ENCODE measurements at places on chromosomes 5 and 9. TPM values are rescaled to one million over a fixed set of nuclear protein-coding genes. Genes with fewer than 3 reads are reported as not detected.

DNA sequence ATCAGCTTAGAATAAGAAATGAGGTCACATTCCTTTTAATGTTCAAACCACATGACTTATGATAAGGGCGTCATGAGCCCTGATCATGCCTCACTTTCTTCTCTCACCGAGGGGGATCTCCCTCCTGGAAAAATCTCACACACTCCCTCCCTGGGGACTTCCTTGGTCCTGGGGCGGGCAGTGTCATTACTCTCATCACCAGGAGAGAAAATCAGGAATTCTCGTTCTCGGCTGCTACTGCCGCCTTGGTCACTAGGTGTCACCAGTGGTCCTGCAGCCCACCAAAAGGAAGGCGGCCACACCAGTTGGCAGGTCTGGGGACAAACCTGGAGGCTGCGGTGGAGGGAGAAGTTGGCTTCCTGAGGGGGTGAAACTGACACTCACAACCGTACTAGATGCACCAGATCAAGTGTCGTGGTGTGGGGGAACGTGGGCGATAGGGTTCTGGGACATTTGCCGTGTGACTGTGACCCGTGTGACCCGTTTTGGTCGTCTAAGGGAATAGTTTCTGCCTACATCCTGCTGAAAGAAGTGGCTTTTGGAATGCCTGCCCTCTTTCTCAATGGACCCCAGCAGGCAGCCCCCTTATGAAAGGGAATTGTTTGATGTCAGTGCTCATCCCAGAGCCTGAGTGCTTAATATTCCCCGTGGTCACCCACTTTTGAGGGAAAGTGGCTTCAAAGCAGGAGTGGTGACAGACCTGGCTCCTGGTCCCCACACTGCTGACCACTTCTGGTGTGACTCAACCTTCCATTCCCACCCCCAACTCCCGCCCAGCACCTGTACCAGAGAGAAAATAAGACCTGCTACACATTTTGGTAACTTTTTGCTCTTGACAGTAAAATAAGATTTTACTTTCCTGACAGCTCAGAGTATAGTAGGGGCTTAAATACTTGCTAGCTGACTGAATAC lies 63.2 kb downstream of the ACER2 start:
- DNase-seq, result no peak

The CAPSL gene
- not detected for total RNA-seq

- DNase-seq, result peak; percentile 58
Observed at GRCh38 chr9:136804509-136805206, 3.1 kb upstream of the RABL6 start.

The MAST4 gene
- 21.5 TPM for total RNA-seq

The NXNL2 gene
- not detected for total RNA-seq

- peak; percentile 55 for DNase-seq
Observed at GRCh38 chr9:34365282-34365681, 11.4 kb downstream of the MYORG start.

Data from left lobe of liver (tissue), 2 donors.